HS-5 (cell line): ENCODE measurements at places on chromosomes 2 and 18.

GRCh38 chr2:19360966-19361321 is 2.5 kb upstream of the OSR1 start:
- DNase-seq, result no peak

GRCh38 chr2:157761520-157761919 is 114.6 kb downstream of the ACVR1 start:
- DNase-seq, result no peak

GRCh38 chr2:207546822-207547221 is 17.1 kb downstream of the CREB1 start:
- DNase-seq, result no peak

GRCh38 chr2:241153616-241154015 is 3.3 kb downstream of the PPP1R7 start:
- DNase-seq, result no peak

DNA sequence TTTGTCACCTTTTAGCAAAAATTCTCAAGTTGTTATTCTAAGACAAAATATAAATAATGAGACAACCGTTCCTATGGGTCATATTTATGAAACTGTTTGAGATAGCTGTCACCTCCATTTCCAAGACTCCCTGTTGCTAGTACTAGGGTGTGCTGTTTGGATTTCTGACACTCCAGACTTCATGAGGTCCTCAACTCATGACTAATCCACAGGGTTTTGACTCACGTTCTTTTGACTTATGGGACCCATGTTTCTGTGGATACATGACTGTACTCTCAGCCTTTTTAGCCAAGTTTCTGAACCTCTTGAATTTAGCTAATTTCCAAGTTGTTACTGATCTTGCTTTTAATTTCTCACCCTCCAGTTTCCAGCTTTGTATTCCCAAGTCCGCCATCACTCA is 178.7 kb upstream of the FAM98A start:
- no peak for DNase-seq

DNA sequence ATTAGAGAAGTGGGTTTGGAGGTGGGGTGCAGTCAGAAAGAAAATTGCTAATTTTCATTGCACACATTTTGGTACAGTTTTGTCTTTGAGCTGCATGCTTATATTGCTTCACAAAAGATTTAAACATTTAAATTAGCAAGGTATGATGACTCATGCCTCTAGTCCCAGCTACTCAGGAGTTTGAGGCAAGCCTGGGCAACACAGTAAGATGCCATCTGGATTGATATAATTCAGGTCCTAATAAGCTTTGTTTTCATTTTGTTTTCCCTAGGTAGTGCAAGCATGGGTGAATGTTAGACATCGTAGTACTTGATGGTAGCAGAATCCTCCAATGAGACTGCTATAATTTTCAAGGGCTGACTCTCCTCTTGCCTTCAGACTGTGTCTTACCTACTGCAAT is 396.7 kb upstream of the RGPD4 start:
- no peak for DNase-seq

DNA sequence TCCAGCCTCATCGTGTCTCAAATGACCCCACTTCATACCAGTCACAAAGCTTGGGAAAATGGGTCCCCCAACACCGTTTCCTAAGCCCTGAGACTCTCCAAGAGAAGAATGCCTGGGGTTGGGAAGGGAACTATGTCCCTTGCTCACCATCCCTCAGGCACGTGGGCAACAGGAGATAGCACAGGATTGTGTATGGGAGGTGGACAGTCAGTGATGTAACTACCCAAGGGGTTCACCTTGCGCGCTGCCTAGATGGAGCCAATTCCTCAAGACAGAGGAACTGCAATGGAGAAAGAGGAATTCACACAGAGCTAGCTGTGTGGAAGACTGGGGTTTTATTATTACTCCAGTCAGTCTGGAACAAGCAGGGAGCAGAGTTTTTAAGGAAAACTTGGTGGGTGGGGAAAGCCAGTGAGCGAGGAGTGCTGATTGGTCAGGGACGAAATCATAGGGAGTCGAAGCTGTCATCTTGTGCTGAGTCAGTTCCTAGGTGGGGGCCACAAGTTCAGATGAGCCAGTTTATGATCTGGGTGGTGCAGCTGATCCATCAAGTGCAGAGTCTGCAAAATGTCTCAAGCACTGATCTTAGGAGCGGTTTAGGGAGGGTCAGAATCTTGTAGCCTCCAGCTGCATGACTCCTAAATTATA is 13.8 kb upstream of the CXCR1 start:
- no peak for DNase-seq

GRCh38 chr2:225531559-225531958 is 132.0 kb downstream of the NYAP2 start:
- no peak for DNase-seq

DNA sequence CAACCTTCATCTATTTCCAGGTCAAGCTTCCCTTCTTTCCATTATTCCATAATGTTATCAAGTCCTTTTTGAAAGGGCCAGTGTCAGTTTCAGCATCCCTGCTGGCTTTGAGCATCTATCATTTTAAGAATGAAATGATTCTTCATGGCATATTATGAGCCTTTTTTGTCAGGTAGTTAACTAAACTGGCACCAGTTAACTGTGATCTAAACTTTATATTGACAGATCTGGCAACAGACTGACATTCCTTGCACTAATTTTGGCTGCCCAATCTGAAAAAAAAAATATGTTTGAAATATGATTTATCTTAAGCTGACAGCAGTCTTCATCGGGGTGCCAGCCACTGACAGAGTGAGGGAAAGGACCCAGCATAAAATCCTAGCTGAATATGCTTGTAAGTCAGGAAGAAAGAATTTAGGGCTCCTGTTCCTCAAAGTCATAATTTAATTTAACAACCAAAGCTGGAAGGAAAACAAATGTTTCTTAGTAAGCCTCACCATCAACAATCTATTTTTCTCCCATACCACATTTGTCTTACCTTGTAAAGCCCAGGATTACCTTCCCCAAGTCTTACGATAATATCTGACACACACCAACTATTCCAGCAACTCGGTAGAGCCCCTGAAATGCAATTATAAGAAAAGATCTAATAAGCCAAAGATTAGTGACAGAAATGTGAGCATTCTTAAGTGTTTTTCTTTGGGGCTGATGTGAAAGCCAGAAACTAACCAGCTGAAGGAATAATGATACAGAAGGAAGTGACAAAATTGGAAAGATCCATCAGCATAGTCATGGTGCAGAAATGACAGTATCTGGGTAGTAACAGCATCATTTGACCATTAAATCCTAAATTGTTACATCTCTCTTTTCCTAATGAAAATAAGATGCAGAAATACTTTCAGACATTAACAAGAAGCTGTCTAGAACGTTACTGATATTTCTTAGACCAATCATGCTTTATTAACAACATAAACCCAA is 228.1 kb downstream of the RBM43 start:
- no peak for DNase-seq

DNA sequence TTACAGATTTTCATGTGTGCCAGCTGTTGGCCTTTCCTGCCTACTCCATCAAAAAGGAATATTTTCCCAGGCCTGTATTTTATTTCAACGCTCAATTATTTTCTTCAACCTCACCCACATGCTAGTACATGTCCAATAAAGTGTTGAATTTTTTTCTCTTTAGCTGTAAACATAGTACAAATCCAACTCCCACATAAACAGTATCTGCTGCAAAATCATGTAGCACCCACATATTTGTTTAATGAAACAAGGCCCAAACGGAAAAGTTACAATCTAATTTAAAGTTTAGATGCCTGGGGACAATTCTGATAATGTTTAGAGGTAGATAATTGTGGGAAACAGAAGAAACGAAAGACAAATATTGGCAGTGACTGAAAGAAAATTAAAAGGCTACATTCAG is 275.4 kb upstream of the ACVR2A start:
- DNase-seq, result no peak

DNA sequence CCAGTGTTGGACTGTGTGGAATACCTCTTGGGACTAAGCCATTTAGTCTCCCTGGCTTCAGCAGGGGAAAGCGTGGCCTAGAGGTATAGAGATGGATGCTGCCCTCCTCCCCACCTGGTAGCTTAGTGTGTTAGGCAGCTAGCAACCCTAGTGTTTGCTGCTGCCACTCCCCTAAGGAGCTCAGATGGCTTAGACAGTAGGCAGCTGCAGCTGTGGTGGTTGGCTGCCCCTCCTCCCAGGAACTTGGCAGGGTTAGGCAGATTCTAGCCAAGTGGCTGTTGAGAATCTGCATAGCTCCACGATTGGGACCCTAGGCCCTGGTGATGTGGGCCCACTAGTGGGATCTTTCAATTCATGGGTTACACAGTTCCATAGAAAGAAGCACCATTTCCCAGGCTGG is 550.4 kb upstream of the CHAC2 start:
- DNase-seq, result no peak

- DNase-seq, result no peak
Measured at GRCh38 chr18:27794181-27794926, 382.6 kb downstream of the CDH2 start.

DNA sequence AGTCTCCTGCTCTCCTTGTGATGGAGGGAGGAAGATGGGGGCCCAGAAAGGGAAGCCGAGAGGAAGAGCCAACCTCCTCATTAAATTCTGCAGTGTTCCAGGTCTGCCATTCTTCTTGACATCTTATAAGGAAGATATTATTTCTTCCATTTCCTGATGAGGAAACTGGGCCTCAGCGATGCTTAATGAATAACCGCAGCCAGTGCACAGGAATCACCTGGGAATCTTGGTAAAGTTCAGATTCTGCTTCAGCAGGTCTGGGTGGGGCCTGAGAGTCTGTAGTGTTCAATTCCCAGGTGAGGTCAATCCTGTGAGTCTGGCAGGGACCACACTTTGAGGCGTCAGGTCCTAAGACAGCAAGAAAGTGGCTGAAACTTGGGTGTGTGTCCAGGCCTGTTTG is 17.3 kb downstream of the PCARE start:
- no peak for DNase-seq

GRCh38 chr2:180002198-180002770 is 4.8 kb downstream of the CWC22 start:
- no peak for DNase-seq

DNA sequence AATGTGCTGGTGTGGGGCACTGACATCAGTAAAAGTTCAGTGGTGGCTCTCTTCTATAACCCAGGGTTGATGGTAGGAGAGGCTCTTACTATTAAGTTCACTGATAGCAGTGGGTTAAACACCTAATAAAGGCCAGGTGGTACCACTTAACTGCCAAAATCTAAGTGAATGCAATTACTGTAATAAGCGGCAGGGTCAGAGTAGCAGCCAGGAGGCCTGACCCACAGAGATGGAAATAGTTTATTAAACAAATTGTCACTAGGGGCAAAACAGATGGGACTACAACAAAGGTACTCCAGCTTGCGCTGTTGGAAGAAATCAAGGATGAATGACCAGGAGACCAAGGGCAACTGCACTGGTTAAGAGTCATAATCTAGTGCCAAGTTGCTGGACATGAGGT is 26.6 kb downstream of the ZSWIM2 start:
- DNase-seq, result no peak

GRCh38 chr2:30664761-30665358 is 142.4 kb downstream of the CAPN13 start:
- peak; percentile 91 for DNase-seq

DNA sequence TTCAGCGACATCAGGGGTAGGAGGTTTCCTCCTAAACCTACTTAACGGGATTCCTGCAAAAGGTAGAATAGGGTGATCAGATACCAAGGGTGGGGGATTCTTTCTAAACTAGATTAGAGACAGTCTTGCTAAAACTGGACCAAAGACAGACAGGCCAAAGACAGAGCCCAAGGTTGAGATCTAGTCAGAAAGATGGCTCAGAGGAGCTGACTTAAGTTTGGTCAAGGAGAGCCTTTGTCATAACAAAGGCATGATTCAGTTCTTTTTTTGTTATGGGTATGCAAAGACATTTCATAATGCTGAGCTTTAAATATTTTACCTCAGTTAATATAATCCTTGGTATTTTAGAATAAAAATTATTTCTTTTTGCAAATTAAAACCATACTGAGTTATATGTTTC is 17.8 kb upstream of the GPR75 start:
- DNase-seq, result no peak

GRCh38 chr2:47011264-47011663 is 95.7 kb upstream of the MCFD2 start:
- no peak for DNase-seq

DNA sequence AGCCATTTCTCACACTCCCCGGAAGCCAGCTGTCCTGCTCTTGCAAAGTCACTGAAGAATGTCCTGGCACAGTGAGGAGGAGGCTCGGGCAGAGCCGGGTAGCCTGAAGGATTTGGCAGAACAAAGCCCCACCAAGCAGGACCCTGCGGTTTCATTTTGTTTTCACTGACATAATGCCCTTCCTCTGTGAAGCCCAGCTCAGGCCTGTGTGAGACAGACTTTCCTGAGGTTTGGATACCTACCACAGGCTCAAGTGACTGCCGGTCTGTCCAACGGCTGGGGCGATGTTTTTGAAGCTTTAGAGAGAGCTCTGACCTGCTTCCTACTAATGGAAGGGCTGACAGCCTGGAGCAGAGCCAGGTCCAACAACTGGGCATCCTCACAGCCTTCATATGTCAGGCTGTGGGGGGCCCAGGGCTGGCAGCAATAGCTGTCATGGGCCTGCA is 99.8 kb upstream of the FZD7 start:
- no peak for DNase-seq

DNA sequence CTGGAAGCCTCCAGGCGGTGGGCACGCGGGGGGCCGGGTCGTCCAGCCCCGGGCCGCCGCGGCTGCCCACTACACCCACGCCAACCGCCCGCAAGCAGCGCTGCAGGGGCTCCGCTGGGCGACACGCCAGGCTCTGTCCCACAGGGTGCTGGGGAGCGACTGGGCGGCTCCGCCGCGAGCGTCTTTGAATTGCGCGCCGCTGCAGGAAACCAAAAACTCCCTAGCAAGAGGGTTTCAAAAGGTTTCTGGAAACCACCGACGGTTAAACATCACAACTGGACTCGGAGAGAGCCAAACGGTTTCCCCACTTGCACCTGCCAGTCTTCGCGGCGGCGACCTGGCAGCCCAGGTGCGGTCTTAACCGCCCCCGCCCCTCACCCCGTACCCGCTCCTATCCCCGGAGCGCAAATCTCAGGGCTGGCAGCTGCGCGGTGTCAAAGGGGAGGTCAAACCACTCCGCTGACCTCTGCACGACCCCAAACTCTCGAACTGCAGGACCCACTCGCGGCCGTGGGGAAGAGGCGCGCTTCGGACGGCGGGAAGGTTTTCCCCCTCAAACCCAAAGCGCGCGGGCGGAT is 1.0 kb downstream of the CXCR4 start:
- DNase-seq, result no peak

GRCh38 chr2:173791502-173791901 is 173.7 kb downstream of the SP3 start:
- DNase-seq, result no peak

- no peak for DNase-seq
Measured at GRCh38 chr2:196334710-196335109, 163.3 kb upstream of the STK17B start.

GRCh38 chr2:128638341-128639119 is 319.9 kb upstream of the HS6ST1 start:
- no peak for DNase-seq

GRCh38 chr2:223100061-223100511 is 48.1 kb downstream of the KCNE4 start:
- DNase-seq, result no peak

- no peak for DNase-seq
Measured at GRCh38 chr2:215979620-215980019, 33.7 kb downstream of the MREG start.

- DNase-seq, result peak; percentile 49
Measured at GRCh38 chr2:227890495-227891079, 19.2 kb downstream of the DAW1 start.

GRCh38 chr2:10447300-10447894 is 730 bp downstream of the ODC1 start:
- DNase-seq, result no peak

GRCh38 chr18:58497845-58498244 is 131.0 kb downstream of the ALPK2 start:
- peak; percentile 0 for DNase-seq
